T-helper 17 cell (primary cell): ENCODE measurements at places on chromosomes 4 and X. TPM values are rescaled to one million over a fixed set of nuclear protein-coding genes. Genes with fewer than 3 reads are reported as not detected.

MAGEB6 gene
- not detected for total RNA-seq

LRIT3 gene
- 0.30 TPM for total RNA-seq

DNA sequence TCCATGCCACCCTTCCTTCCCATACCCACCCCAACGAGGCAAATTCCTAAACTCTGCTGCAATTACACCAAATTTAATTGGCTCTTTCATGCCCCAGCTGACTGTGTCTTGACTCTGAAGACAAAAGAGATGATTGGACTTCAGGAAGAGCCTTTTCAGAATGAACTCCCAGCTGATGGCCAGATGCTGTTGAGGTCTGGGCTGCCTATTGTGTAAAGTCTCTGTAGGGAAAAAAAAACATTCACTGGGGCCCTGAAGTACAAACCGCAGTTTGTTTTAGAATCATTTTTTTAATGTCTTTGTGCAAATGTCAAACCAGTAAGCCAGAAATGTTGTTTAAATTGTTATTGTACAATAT is 174.8 kb downstream of the HHIP start:
- H3K4me1 ChIP-seq, result no peaks in the 10 kb centered on the region
- H3K4me3 ChIP-seq, result no peak overlapping the region
- H3K27ac ChIP-seq, result no peak overlapping the region
- no peak for DNase-seq
- no peaks in the 10 kb centered on the region for H3K27me3 ChIP-seq
- H3K36me3 ChIP-seq, result no peaks in the 10 kb centered on the region

- no peaks in the 10 kb centered on the region for H3K4me1 ChIP-seq
- DNase-seq, result no peak
- H3K4me3 ChIP-seq, result no peak overlapping the region
- H3K36me3 ChIP-seq, result no peaks in the 10 kb centered on the region
- no peaks in the 10 kb centered on the region for H3K27me3 ChIP-seq
Measured at GRCh38 chrX:133391111-133391510, 24.2 kb downstream of the GPC4 start.

DNA sequence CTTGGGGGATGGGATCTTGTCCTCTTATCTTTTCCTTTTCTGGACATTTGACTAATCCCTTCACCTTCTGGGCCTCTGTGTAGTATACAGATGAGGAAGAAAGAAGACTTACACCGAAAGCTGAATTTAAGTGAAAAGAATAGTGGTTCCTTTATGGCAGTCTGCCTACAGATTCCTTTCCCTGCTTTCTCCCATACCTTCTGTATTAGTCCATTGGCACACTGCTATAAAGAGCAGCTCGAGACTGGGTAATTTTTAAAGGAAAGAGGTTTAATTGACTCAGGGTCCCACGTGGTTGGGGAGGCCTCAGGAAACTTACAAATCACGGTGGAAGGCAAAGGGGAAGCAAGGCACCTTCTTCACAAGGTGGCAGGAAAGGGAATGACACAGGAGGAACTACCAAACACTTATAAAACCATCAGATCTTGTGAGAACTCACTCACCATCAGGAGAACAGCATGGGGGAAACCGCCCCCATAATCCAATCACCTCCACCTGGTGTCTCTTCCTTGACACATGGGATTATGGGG is 34.0 kb upstream of the CD38 start:
- H3K27me3 ChIP-seq, result no peaks in the 10 kb centered on the region
- H3K36me3 ChIP-seq, result peaks cover 2% of the 10 kb centered on the region
- H3K4me3 ChIP-seq, result no peak overlapping the region
- no peak overlapping the region for H3K27ac ChIP-seq
- no peak for DNase-seq
- peaks cover 2% of the 10 kb centered on the region for H3K4me1 ChIP-seq

- DNase-seq, result peak; percentile 7
- no peaks in the 10 kb centered on the region for H3K27me3 ChIP-seq
- H3K4me3 ChIP-seq, result peak within 1 kb of the TSS; percentile 86
- H3K4me1 ChIP-seq, result no peaks in the 10 kb centered on the region
- no peaks in the 10 kb centered on the region for H3K36me3 ChIP-seq
Measured at GRCh38 chrX:2928583-2929434, at the start of gene ARSD. ARSD (minus strand) TSS chrX:2929339; CDS start chrX:2929275, 64 bp downstream.

GRCh38 chr4:54513204-54513603 is 144.6 kb upstream of the KIT start:
- DNase-seq, result no peak
- H3K27me3 ChIP-seq, result peaks cover 8% of the 10 kb centered on the region
- H3K4me1 ChIP-seq, result no peaks in the 10 kb centered on the region
- H3K27ac ChIP-seq, result no peak overlapping the region

- no peak overlapping the region for H3K27ac ChIP-seq
- H3K27me3 ChIP-seq, result no peaks in the 10 kb centered on the region
- no peaks in the 10 kb centered on the region for H3K36me3 ChIP-seq
- H3K4me1 ChIP-seq, result no peaks in the 10 kb centered on the region
- DNase-seq, result no peak
- H3K4me3 ChIP-seq, result no peak overlapping the region
Measured at GRCh38 chrX:126448681-126449080, 103.9 kb downstream of the DCAF12L1 start.

- H3K27me3 ChIP-seq, result peaks cover 11% of the 10 kb centered on the region
- H3K4me3 ChIP-seq, result no peak overlapping the region
- H3K36me3 ChIP-seq, result no peaks in the 10 kb centered on the region
- DNase-seq, result no peak
- H3K4me1 ChIP-seq, result no peaks in the 10 kb centered on the region
Measured at GRCh38 chr4:17701138-17701839, 80.1 kb downstream of the FAM184B start.

GRCh38 chr4:165715989-165716388 is 157.0 kb upstream of the TLL1 start:
- no peak overlapping the region for H3K27ac ChIP-seq
- no peak overlapping the region for H3K4me3 ChIP-seq
- no peaks in the 10 kb centered on the region for H3K36me3 ChIP-seq
- DNase-seq, result no peak

DNA sequence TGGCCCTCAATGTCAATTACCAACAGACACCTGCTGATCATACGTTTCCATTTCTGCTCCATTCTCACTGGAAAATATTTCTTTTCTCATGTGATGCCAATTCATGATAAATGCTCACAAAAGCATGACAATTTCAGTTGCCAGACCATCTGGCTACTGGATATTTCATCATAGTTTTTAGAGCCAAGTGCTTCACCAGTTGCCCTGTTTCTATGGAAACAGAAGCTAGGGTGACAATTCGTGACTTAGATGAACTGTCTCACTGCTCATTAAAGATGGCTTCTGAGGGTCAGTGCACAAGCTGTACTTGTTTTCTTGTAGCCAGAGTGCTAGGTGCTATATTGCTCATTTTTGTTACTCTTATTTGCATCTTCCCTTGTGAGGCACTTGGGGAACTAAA is 184.9 kb downstream of the COMMD8 start:
- no peak overlapping the region for H3K4me3 ChIP-seq
- peaks cover under 1% of the 10 kb centered on the region for H3K27me3 ChIP-seq
- no peak overlapping the region for H3K27ac ChIP-seq
- H3K4me1 ChIP-seq, result no peaks in the 10 kb centered on the region
- no peak for DNase-seq

DNA sequence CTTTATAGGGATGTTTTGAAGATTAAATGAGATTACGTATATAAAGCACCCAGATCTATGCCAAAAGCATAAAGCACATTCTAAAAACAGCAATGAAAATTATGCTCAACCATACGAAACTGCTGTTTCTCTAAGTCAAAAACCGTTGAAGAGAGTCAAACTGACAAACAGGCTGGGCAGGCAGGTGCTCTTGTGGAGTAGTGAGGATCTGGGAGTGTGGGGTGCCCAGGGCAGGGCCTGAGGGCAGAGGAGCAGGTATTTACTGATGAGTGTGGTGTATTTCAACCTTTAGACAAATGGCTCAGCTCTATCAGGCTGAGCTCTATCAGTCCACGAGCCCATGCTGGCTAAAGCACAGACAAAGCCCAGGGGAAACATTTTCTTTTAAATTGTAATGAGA is 40.4 kb downstream of the RELL1 start:
- H3K4me3 ChIP-seq, result no peak overlapping the region
- DNase-seq, result no peak
- H3K4me1 ChIP-seq, result peaks cover 10% of the 10 kb centered on the region
- peaks cover 9% of the 10 kb centered on the region for H3K36me3 ChIP-seq
- no peaks in the 10 kb centered on the region for H3K27me3 ChIP-seq

DNA sequence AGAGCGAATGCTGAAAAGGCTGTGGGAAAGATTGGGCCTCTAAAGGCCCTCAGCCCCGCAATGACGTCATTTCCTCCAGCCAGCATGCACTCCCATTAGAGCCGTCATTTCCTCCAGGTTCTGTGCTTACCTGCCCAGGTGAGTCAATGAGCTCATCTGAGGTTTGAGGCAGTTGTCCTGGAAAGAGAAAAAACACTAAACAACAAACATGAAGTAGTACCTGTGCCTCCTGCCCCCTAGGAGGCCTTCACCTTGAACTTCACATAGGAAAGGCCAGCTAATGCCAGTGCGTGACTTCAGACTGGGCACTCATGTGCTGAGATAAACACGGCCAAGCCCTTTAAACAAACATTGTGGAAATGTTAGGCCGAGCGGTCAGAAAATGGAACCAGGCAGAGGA is 55.9 kb downstream of the FHDC1 start:
- peaks cover 31% of the 10 kb centered on the region for H3K27me3 ChIP-seq
- no peak for DNase-seq
- no peak overlapping the region for H3K27ac ChIP-seq

DNA sequence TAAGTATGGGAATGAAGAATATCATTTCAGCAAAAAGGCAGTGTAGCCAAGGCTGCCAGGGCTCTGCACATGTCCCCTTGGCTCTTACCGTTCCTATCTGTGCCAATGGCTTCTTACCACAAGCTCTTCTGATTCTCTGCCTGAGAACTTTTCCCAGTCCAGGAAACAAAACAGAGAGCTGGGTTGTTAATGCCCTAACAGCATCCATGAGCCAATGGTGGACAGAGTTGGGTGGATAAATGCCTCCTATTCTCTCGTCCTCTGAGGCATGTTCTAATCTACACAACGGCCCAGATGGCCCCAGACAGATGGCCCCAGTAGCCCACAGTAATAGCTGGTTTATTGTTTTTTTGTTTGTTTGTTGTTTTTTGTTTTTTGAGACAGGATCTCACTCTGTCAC is 28.0 kb downstream of the SCD5 start:
- no peaks in the 10 kb centered on the region for H3K36me3 ChIP-seq
- H3K27me3 ChIP-seq, result peaks cover 27% of the 10 kb centered on the region
- no peak for DNase-seq
- no peak overlapping the region for H3K27ac ChIP-seq

GRCh38 chr4:106096454-106096853 is 201.2 kb downstream of the NPNT start:
- H3K36me3 ChIP-seq, result peaks cover 16% of the 10 kb centered on the region
- no peak overlapping the region for H3K4me3 ChIP-seq
- no peaks in the 10 kb centered on the region for H3K27me3 ChIP-seq
- H3K27ac ChIP-seq, result no peak overlapping the region
- no peaks in the 10 kb centered on the region for H3K4me1 ChIP-seq
- DNase-seq, result no peak

- no peaks in the 10 kb centered on the region for H3K27me3 ChIP-seq
- no peak for DNase-seq
- H3K4me1 ChIP-seq, result no peaks in the 10 kb centered on the region
- H3K36me3 ChIP-seq, result no peaks in the 10 kb centered on the region
- no peak overlapping the region for H3K27ac ChIP-seq
- no peak overlapping the region for H3K4me3 ChIP-seq
Measured at GRCh38 chr4:159926871-159927270, 824.0 kb downstream of the RAPGEF2 start.
